ENCODE measurements at places on chromosomes 5 and 9. TPM values are rescaled to one million over a fixed set of nuclear protein-coding genes. Genes with fewer than 3 reads are reported as not detected.
A peak's percentile ranks its signal among the peaks of the same experiment; 100 is the strongest.

GRCh38 chr9:13614060-13614459, 334.6 kb upstream of the MPDZ start:
- no peak for DNase-seq
- H3K27me3 ChIP-seq = no peaks in the 10 kb centered on the region
- H3K4me1 ChIP-seq = peaks cover 6% of the 10 kb centered on the region
- H3K36me3 ChIP-seq = no peaks in the 10 kb centered on the region

DNA sequence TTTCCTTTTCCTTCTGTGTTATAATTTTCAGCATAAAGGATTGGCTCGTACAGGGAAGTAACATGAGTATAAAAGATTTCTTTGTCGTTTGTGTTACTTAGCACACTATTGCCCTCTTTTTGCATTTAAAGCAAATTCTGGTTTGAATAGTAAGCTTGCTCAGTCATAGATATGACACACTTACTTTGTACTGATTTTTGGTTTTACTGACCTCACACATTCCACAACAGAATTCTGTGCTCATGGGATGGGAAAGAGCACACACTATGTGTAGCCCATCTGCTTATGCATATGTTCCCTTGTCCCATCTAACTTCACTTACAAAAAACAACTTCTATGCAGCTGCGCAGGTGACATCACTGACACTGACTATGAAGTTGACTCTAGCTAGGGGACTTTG, 111.9 kb upstream of the MTAP start:
- H3K4me1 ChIP-seq = no peaks in the 10 kb centered on the region
- H3K27me3 ChIP-seq = no peaks in the 10 kb centered on the region

Gene TRAF1
- total RNA-seq = 3.2 TPM

Gene FBXO38
- 30.8 TPM for total RNA-seq

Gene IL3
- not detected for total RNA-seq

Gene CARTPT
- total RNA-seq = not detected

GRCh38 chr5:57157131-57157530, 16.7 kb upstream of the GPBP1 start:
- DNase-seq = no peak
- H3K36me3 ChIP-seq = no peaks in the 10 kb centered on the region
- H3K27ac ChIP-seq = no peak overlapping the region

DNA sequence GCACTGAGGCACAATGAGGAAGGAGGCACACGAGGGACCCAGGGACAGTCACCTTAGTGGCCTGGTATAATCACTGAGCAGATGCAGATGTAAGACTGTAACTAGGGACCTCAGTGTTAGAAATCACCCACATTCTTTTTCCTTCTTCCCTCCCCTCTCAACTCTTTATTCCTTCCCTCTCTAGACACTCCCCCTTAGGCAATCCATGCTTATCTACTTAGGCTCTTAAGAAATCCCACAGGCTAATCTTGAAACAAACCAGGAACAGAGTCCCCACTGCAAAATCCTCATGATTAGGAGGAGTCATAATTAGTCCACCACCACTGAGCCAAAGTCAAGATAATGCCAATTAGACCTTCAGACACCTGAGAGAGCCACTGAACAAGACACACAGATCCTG, 84.7 kb downstream of the ELAVL2 start:
- DNase-seq = no peak
- H3K27me3 ChIP-seq = no peaks in the 10 kb centered on the region

DNA sequence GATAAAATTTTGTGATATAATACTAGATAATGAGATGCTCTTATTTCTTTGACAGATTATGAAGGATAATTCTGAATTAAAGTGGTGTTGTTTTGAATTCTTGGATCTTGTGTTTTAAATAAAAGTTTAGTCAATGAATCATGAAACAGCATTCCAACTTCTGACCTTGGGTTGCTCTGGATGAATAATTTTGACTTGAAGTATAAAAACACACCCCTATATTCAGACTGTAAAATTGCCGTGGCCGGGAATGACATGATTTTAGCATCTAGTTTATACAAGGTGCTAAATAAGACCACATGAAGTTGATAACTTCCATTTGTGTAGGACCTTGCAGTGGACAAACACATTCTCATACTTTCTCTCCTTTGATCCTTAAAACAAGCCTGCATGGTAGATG, 67.2 kb upstream of the DAP start:
- peaks cover 3% of the 10 kb centered on the region for H3K4me1 ChIP-seq
- H3K4me3 ChIP-seq = no peak overlapping the region
- peak; percentile 28 for DNase-seq
- no peaks in the 10 kb centered on the region for H3K36me3 ChIP-seq

DNA sequence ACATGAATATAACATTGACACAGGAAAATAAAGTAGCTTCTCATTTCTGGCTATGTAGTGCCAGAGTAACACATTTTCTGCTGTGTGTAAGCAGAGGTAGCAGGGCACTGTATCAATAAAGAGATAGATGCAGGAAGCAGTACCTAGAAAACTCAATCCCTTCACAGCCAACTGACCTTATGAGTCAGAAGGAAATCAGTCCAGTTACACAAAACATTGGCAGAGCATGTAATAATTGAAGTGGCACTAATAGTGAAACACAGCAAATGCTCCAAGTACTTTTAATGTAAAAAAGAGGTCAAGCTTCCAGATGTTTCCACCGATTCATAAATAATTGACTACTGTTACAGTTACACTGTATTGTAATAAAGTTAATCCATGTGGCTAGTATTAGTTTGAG, 706.6 kb downstream of the EFNA5 start:
- H3K36me3 ChIP-seq = no peaks in the 10 kb centered on the region
- DNase-seq = peak; percentile 14
- no peaks in the 10 kb centered on the region for H3K27me3 ChIP-seq

DNA sequence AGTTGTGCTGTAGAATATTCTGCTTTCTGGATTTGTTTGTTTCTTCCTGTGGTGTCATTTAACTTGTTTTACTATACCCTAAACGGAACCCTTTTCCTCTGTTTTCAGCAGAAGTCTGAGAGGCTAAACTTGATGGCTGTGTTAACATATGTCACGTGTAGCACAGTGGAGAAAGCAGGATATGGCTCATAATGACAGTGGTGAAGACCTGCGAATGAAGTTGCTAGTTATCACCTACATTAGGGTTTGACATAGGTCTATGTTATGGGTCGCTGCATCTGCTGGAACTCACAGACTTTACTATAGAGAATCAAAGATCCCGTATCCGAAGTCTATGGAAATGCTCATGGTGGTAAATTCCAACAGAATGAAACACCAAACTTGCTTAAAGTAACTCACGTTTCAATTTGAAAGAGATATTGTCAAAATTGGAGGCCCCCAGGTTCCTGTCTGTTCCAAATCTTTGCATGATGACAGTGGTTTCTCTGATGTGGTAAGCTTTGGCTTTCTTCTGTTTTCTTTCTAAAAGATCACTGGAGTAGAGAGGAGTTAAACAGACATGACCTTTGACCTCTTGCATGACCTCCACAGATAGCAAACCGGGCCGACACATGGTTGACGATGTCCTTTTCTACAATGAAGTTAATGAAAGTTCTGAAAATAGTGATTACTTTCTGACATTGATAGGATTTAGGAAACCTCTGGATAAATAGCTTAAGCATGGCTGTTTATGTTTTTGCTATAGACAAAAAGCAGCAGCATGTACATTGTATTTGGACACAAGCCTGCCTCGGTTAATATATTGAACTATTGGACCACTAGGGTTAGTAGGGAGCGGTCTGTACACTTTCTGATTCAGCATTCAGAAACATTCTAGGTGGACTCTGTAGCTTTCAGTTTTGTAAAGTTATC, 3.1 kb upstream of the CATSPER3 start:
- no peaks in the 10 kb centered on the region for H3K27me3 ChIP-seq
- no peak overlapping the region for H3K27ac ChIP-seq
- H3K4me3 ChIP-seq = no peak overlapping the region
- H3K4me1 ChIP-seq = no peaks in the 10 kb centered on the region
- H3K36me3 ChIP-seq = peaks cover 16% of the 10 kb centered on the region

Gene PIP5K1B
- 1.2 TPM for total RNA-seq

- DNase-seq = no peak
- no peak overlapping the region for H3K4me3 ChIP-seq
- no peaks in the 10 kb centered on the region for H3K27me3 ChIP-seq
- H3K36me3 ChIP-seq = peaks cover under 1% of the 10 kb centered on the region
- no peak overlapping the region for H3K27ac ChIP-seq
- peaks cover 5% of the 10 kb centered on the region for H3K4me1 ChIP-seq
Observed at GRCh38 chr5:102867992-102868662, 113.0 kb downstream of the PAM start.

- no peaks in the 10 kb centered on the region for H3K4me1 ChIP-seq
- H3K27me3 ChIP-seq = peaks cover 10% of the 10 kb centered on the region
- DNase-seq = no peak
- no peaks in the 10 kb centered on the region for H3K36me3 ChIP-seq
- no peak overlapping the region for H3K27ac ChIP-seq
Observed at GRCh38 chr9:135332516-135332915, 147.1 kb upstream of the PPP1R26 start.

Gene TMEM215
- total RNA-seq = 0.66 TPM

DNA sequence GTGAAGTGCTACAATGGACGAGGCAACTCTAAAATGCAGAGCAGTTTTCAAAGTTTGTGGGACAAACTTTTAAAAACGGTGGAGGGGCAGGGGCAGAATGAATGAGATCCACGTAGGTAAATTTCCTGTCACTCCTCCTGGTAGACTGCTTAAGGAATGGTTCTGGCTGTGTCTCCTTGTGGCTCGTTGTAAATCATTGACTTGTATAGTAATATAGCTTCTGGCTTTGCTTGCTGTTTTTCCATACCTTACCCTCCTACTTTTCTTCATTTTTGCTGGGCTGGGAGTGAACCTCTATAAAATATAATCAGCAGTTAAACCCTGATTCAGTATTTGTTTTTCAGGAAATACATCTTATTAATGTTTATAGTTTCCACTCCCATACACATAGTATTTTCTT, 235.7 kb downstream of the TUSC1 start:
- H3K4me1 ChIP-seq = no peaks in the 10 kb centered on the region
- H3K36me3 ChIP-seq = no peaks in the 10 kb centered on the region
- no peak overlapping the region for H3K4me3 ChIP-seq
- no peaks in the 10 kb centered on the region for H3K27me3 ChIP-seq
- DNase-seq = peak; percentile 10
- H3K27ac ChIP-seq = no peak overlapping the region

Gene TPPP
- total RNA-seq = 3.9 TPM

DNA sequence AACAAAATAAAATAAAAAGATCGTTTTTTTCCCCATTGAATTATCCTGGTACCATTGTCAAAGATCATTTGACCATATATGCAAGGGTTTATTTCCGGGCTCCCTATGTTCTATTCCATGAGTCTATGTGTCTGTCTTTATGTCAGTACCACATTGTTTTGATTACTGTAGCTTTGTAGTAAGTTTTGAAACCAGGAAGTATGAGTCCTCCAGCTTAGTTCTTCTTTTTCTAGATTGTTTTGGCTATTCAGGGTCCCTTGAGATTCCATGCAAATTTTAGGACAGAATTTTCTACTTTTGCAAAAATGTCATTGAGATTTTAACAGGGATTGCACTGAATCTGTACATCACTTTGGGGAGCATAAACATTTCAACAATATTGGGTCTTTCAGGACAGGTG, 18.7 kb upstream of the EEIG1 start:
- peaks cover 14% of the 10 kb centered on the region for H3K4me1 ChIP-seq
- no peak for DNase-seq
- H3K27ac ChIP-seq = no peak overlapping the region
